ENCODE measurements at places on chromosomes 7 and 10.

GRCh38 chr7:98165827-98166667 lies 45.2 kb upstream of the BHLHA15 start:
- DNase-seq: peak; percentile 76

GRCh38 chr10:14717552-14717951 lies 57.1 kb downstream of the FAM107B start:
- no peak for DNase-seq

- DNase-seq: no peak
Measured at GRCh38 chr10:119726676-119727261, 919 bp downstream of the INPP5F start.

GRCh38 chr10:282294-283139 lies 147.3 kb downstream of the ZMYND11 start:
- no peak for DNase-seq

DNA sequence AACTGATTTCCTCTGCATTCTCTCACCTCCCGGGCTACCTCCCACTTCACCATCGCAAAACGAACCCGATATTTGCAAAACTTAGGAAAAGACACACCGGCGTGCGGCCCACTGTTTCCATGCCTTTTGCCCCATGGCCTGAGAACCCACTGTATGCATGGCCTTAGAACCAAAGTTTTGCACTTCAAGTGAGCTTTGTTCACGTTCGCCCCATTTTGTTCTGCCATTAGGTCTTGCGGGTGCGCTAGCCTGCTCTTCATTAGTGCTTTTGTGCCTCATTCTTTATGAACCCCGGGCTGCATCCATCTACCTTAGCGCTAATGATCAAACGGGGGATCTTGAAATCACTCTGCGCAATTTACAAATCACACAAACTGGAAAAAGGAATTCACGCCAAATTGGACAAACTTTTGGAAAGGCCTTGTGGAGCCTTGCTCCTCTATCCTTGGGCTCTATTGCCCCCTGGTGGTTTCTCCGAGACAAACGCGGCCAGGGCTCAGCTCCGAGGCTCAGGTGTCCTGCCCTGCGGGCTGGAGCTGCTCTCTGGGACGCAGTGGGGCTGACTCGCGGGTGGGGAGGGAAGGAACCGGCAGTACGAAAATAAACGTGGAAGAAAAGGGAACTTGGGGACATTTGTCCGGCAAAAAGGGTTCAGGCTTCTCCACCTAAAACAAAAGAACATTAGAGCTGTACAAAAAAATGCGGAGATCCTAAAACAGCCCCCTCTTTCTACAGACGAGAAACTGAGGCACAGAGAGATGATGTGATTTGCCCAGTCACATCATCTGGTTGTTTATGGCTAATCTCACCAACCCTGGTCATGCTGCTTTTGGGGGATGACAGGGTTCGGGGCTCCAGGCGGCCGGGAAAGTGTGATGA lies 300.4 kb upstream of the NFE2L3 start:
- peak; percentile 85 for DNase-seq

DNA sequence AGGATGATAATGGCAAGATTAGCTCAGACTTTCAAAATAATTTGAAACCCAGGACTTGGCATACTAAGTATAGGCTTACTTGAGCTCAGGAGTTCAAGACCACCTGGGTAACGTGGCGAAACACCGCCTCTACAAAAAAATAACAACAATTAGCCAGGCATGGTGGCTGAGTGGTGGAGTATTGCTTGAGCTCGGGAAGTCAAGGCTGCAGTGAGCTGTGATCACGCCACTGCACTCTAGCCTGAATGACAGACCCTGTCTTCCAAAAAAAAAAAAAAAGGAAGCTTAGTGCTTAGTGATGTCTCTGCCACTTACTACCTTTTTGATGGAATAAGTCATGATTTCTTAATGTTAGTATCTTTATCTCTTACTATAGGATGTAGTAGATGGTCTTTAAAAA lies 25.5 kb downstream of the RABGEF1 start:
- DNase-seq: no peak

- DNase-seq: no peak
Measured at GRCh38 chr7:51280156-51280555, 36.5 kb downstream of the COBL start.

- DNase-seq: no peak
Measured at GRCh38 chr10:122323189-122323588, 51.3 kb upstream of the PLEKHA1 start.

DNA sequence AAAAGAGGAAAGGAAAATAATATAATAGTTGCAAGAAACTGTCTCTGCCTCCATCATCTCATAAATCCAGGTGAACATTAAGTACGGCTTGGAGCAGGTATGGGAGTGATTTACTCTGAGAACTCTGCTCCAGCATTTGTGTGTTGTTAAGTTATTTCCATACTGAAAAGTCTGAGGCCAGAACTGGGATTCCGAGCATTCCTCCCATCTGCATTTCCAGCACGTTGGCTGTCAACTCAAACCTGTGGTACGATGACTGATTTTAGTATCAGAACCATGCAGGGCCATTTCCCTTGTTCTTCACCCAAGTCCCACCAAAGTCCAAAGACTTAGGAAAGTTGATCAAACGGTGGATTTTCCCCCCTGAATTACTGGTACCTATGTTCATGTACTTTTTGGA lies 104.9 kb downstream of the CREB5 start:
- no peak for DNase-seq

- peak; percentile 78 for DNase-seq
Measured at GRCh38 chr10:95246582-95247051, 44.2 kb downstream of the PDLIM1 start.

DNA sequence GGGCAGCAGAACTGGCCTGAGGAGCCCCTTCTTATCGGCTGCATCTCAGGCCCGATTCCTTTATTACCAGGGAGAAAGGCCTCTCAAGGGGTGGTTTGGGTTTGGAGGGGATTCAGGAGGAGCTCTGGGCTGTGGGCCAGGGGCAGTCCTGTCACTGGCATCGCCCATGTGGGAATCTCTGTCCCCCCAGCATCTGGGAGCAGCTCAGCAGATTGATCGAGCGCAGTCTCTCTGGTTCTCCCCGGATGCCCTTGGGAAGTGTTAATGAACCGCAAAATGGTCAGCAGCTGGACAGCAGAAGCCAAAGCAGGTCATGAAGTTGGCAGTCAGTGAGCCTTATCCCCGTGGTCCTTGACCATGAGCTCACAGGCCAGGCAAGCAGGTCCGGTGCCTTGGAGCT lies 104.4 kb upstream of the ANLN start:
- no peak for DNase-seq

DNA sequence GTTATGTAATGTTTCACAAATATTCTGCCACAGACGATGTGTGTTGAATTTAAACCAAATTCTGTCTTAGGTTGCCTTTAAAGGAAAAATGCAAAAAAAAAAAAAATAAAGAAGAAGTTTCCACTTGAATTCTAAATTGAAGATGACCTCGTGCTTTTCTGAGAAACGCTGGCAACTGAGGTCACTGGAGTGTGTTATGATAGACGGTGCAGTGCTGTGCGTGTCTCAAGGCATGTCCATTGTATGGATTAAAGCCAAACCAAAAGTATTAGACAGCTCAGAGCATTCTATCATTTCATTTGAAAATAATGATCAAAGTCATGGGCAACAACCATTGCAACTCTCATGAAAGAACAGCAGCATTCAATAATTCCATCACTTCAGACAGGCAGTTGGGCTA lies 483.9 kb downstream of the GRM8 start:
- DNase-seq: no peak

DNA sequence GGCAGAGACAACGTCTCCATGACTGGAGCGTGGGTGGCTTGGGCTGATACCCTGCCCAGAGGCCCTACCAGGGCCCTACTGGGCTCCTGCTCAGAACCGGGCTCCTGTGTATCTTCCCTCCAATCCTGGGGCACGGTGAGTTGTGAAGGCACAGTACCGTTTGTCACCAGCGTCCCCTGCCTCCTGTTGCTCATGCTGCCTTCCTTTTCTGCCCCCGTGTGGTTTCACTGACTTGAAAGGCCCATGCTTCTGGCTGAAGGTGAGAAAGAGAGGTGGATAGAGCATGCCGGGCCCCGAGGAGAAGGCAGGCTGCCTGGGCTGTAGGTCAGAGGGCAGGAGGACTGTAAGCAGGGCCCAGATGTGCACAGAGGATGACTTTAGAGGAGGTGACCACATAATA lies 9.1 kb upstream of the DMBT1 start:
- peak; percentile 77 for DNase-seq

- peak; percentile 34 for DNase-seq
Measured at GRCh38 chr10:101778781-101779543, 3.0 kb upstream of the FGF8 start.

GRCh38 chr7:8175929-8176369 lies 86.0 kb downstream of the ICA1 start:
- DNase-seq: no peak

DNA sequence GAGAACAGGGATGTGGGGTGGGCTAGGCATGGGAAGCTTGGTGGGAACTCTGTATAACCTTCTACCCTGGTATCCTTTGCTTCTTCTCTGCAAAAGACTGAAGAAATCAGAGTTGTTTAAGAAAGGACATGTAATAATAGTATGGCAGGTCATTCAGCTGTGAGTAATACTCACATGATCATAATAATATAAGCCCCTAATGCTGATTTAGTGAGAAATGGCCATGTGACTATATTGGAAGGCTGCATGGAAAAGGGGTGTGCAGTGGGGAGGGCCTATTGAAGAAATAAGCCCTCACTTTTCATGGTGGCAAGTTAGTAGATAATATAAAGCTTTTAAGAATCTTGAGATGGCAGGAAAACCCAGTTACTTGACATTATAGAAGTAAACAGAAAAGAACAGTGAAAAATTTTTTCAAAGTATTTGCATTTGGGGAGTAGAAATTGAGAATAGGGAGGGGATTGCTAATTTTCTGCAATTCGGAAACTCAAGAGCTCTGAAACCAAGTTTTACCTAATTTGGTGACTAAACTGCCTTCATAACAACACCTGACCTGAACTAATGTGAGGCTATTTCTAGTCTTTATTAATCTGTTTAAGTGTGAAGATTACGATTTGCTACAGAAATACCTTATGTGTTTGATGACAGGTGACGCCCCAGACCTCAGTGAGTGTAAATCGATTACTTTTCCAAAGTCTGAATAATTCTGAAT lies 44.4 kb downstream of the ATXN7L1 start:
- no peak for DNase-seq

DNA sequence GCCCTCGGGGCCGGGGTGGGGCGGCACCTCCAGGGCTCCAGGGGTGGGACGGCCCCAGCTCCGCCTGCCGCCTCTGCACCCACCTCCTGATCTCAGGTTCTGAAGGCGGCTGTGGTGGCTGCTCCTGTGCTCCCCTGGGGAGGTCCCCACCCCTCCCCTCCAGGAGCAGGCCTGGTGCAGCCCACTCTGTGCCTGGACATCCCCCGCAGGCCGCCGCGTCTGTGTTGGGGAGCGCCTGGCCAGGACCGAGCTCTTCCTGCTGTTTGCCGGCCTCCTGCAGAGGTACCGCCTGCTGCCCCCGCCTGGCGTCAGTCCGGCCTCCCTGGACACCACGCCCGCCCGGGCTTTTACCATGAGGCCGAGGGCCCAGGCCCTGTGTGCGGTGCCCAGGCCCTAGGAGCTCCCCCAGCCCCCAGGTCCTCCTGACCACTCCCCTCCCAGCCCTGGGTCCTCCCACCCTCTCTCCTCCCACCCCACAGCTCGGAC lies 5.5 kb downstream of the CYP2W1 start:
- DNase-seq: no peak

DNA sequence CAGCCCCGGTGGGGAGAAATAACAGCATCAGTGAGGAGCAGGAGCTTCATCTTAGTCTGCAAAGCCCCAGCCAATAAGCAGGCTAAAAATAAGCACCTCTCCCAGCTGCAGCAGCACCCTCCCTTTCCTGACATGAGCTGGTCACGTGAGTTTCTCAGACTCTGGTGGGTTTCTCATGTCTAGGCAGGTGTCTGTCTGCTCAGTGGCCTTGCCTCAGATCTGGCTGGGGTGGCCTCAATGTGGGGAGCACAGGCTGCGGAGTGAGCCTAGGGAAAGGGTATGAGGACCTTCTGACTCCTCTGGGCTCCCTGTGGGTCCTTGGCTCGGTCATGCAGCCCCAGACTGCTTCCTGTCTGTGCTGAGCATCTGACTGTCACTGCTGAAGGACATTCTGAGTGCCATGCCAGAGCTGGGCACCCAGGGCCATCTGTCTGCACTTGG lies 81.6 kb upstream of the LRRC4 start:
- no peak for DNase-seq

GRCh38 chr10:27537787-27538186 lies 33.7 kb downstream of the RAB18 start:
- no peak for DNase-seq

DNA sequence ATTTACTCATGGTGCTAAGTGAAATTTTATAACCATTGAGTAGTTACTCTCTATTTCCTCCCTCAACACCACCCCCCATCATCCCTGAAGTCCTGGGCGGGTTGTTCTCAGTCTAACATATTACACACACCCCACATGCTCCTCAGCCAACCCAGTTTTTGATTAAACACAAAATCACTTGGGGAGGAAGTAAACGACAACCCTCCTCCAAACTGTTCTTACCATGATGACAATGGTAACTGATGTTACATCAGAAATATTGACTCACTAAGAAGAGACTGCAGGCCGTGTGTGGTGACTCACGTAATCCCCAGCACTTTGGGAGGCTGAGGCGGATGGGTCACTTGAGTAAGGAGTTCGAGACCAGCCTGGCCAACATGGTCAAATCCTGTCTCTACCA lies 44.2 kb downstream of the RAB11FIP2 start:
- peak; percentile 42 for DNase-seq

DNA sequence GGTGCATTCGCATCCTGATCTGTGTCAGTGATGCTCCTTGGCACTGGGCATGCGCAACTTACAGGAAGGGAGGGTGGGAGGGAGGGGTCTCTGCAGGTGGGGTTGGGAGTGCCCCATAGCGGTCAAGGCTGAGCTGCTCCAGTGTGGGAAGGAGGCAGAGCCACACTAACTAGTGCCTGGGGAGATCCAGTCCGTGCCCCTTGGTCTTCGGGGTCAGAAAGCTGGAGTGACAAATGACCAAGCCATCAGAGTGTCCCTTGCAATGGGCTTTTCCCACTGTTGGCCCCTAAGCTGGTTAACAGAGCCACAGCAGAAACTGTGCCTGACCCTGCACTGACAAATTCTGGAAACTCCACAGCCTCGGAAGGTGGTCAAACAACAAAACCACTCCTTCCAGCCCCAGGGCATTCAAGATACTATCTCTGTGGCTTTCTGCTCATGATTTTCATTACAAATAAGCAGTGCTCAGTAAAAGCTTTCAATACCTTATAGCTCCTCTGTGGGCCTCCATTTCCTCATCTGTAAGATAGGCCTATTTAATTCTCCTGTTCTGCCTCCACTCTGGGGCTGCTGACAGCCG lies 138.1 kb upstream of the UNC5B start:
- DNase-seq: no peak

GRCh38 chr10:11874568-11875493 lies 51.7 kb downstream of the PROSER2 start:
- DNase-seq: peak; percentile 62

- peak; percentile 22 for DNase-seq
Measured at GRCh38 chr10:30528429-30528786, 94.4 kb downstream of the MAP3K8 start.

Measured in activated naive CD4-positive, alpha-beta T cell treated with anti-CD3 and anti-CD28 coated beads for 36 hours (primary cell).